Vagina (tissue), 2 donors: ENCODE measurements at places on chromosomes 4 and X.

DNA sequence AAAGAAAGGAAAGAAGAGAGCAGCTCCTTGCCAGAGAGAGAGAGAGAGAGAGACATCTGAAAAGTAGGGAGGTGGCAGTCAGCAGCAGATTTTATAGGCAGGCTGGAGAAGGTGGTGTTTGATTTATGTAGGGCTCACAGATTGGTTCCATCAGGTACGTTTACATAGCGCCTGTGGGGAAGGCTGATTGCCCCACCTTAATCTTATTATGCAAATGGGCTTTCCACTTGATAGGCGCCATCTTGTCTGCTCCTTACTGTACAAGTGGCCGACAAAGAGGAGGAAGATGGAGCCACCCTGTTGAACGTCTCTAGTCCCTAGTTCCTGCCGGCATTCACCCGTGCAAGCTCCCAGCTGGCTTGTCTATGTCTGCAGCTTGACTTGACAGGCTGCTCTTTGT lies 49.1 kb upstream of the DHRSX start:
- no peak for DNase-seq
- no peak overlapping the region for H3K27ac ChIP-seq
- H3K27me3 ChIP-seq: no peaks in the 10 kb centered on the region
- H3K4me1 ChIP-seq: peaks cover 21% of the 10 kb centered on the region
- H3K4me3 ChIP-seq: no peak overlapping the region
- H3K36me3 ChIP-seq: no peaks in the 10 kb centered on the region

DNA sequence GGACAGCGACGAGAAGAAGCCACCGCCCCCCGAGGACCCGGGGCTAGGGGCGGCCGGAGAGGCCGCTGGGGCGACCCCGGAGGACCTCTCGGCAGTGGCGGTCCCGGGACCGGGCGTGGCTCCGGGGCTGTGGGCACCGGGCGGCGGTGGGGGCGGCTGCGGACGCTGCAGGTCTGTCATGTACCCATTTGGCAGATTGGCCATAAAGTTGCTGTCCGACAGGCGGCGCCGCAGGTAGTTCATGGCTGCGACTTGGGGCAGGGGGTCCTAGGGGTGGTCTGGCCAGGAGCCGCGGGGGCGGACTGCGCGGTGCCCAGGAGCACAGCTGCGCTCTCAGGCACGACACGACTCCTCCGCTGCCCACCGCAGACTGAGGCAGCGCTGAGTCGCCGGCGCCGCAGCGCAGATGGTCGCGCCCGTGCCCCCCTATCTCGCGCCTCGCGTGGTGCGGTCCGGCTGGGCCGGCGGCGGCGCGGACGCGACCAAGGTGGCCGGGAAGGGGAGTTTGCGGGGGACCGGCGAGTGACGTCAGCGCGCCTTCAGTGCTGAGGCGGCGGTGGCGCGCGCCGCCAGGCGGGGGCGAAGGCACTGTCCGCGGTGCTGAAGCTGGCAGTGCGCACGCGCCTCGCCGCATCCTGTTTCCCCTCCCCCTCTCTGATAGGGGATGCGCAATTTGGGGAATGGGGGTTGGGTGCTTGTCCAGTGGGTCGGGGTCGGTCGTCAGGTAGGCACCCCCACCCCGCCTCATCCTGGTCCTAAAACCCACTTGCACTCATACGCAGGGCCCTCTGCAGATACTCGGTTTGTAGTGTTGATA lies at the start of gene SYN1:
TSS of gene SYN1 (minus strand) at position 372 of the 817 bp plus-strand sequence. CDS start at position 243, 129 bp downstream.
- no peak within 1 kb of the TSS for H3K27ac ChIP-seq
- peak; percentile 70 for DNase-seq
- H3K4me3 ChIP-seq: peak within 1 kb of the TSS; percentile 32
- peaks cover 4% of the 10 kb centered on the region for H3K4me1 ChIP-seq
- H3K27me3 ChIP-seq: no peaks in the 10 kb centered on the region

- H3K36me3 ChIP-seq: no peaks in the 10 kb centered on the region
- no peaks in the 10 kb centered on the region for H3K27me3 ChIP-seq
- no peak overlapping the region for H3K4me3 ChIP-seq
- DNase-seq: no peak
- no peaks in the 10 kb centered on the region for H3K4me1 ChIP-seq
These were observed 52.5 kb downstream of the F11 start for GRCh38 chr4:186318481-186318880.

DNA sequence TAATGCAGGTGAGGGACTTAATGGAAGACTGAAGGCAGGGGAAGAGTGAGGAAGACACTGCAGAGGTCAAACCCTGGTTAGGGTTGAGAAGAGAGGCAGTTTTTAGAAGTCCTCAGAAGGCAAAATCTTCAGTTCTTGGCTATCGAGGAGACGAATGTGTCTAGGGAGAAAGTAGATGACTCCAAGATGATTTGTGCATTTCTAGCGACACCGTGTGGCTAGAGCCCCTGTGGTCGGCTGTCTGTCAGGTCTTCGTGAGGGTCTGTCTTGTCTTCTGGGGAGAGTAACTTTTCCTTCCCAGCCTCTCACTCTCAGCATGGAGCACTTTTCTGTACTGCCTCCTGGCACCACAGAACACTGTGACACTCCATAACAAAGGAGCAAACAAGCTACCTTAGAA lies 458.1 kb downstream of the STIM2 start:
- DNase-seq: no peak
- no peak overlapping the region for H3K4me3 ChIP-seq
- no peak overlapping the region for H3K27ac ChIP-seq
- H3K36me3 ChIP-seq: no peaks in the 10 kb centered on the region

DNA sequence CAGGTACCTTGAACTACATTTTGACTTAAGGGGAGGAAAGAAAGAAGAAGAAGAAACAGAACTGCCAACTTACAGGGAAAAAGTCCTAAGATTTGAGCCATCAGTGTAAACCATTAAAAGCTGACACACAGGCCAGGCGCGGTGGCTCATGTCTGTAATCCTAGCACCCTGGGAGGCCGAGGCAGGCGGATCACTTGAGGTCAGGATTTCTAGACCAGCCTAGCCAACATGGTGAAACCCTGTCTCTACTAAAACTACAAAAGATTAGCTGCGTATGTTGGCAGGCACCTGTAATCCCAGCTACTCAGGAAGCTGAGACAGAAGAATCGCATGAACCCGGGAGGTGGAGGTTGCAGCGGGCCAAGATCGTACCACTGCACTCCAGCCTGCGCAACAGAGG lies 389.7 kb upstream of the FAM241A start:
- H3K36me3 ChIP-seq: no peaks in the 10 kb centered on the region
- no peaks in the 10 kb centered on the region for H3K4me1 ChIP-seq
- no peak overlapping the region for H3K4me3 ChIP-seq
- DNase-seq: no peak
- no peak overlapping the region for H3K27ac ChIP-seq

GRCh38 chr4:82890901-82891706 lies at the start of gene SEC31A:
Gene SEC31A, minus strand, starts transcription at chr4:82891153. Its CDS starts 9,217 bp downstream, at chr4:82881936.
- peak within 1 kb of the TSS; percentile 87 for H3K4me3 ChIP-seq
- H3K27ac ChIP-seq: peak within 1 kb of the TSS; percentile 97
- peaks cover 47% of the 10 kb centered on the region for H3K4me1 ChIP-seq
- H3K27me3 ChIP-seq: no peaks in the 10 kb centered on the region
- no peak for DNase-seq
- H3K36me3 ChIP-seq: no peaks in the 10 kb centered on the region
